ENCODE measurements at places on chromosomes 1 and 21.
A peak's percentile ranks its signal among the peaks of the same experiment; 100 is the strongest.

DNA sequence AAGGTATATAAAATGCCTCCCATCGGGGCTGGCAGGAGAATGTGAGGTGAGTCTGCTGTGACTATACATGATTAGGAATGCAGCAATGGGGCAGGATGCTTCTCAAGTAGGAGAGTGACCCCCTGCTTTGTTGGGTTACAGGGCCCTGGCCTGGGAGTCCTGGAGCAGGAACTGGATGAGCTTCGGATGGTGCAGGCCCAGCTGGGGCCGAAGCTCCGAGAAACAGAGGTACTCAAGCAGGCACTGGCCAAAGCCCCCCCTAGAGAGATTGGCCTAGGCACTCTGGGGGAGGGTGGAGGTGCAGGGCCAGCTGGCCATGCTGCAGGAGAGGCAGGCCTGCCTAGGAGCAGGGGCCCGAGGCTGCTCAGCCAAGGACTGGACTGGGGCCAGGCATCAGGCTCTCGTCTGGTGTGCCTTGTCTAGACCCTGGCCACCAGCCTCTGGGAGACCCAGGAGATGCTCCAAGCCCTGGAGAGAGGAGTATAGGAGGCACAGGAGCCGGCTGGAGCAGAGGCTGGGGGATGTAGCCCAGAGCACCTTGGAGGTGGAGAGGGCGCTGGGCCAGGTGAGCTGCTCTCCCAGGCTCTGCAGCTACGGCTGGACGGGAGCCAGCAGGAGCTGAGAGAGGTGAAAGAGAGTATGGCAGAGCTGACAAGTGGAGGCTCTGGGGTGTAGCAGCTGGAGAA, 32.8 kb upstream of the PKP1 start:
- no peak for DNase-seq

- peak; percentile 78 for DNase-seq
Measured at GRCh38 chr1:237736372-237737029, 154.2 kb downstream of the ZP4 start.

DNA sequence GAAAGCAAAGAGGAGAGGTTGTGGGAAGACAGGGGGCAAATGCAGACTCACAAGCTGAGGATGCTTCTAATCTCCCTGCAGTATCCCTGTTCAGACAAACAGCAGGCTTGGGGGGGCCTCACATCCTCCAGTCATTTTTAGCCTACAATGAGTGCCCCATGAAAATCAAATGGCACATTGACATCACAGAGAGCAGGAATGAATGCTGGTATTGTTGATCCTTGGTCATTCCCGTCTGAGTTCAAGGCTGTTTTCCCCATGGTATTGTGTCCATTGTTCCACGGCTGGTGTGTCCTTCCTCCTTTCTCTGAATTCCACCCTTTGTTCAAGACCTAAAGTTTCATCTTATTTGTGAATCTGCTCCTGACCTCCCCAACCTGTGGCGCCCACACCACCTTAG, 545.6 kb downstream of the AJAP1 start:
- no peak for DNase-seq

- no peak for DNase-seq
Measured at GRCh38 chr21:20186186-20186585, 812.0 kb upstream of the NCAM2 start.

DNA sequence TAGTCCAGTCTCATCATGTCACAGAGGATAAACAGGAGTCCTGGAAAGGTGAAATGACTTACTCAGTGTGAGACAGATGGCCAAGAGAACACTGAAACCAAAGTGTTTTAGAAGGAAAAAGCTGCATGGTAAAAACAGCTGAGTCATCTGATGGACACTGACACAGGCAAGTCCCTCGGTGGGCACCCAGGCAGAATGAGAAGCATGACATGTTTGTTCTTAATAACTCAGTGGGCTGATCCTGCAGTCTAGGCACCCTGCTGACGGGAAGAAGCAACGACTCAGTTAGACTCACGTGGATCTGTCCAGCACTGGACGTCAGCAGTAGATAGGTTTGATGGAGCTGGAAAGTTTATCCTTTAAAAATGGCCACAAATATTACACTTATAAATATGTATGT, 116.9 kb downstream of the RGS7 start:
- no peak for DNase-seq

- no peak for DNase-seq
Measured at GRCh38 chr1:14261395-14261794, 337.1 kb upstream of the KAZN start.
